ENCODE measurements at places on chromosomes 1 and 21.

- peak; percentile 33 for DNase-seq
Observed at GRCh38 chr21:42063571-42064521, 7.3 kb upstream of the UMODL1 start.

DNA sequence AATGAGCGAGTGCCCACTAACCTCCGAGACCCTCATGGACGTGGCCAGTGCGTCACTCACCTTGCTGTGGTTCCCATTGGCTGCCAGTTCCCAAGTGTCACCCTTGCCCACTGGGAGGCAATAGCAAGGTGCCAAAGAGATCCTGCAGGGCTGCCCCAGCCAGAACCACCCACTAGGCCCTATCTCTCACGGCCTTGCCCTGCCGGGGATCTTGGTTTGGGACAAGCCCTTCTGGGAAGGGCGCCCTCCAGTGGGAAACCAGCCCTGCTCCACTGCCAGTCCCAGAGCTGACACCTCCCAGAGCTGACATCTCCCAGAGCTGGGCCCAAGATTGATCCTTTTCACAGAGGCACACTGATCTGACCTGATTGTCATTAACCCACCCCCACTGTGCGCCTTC is 2.1 kb upstream of the SELENON start:
- no peak for DNase-seq

GRCh38 chr1:56202186-56202585 is 377.2 kb downstream of the PLPP3 start:
- no peak for DNase-seq

GRCh38 chr1:206792939-206793607 is 20.8 kb upstream of the IL10 start:
- no peak for DNase-seq

DNA sequence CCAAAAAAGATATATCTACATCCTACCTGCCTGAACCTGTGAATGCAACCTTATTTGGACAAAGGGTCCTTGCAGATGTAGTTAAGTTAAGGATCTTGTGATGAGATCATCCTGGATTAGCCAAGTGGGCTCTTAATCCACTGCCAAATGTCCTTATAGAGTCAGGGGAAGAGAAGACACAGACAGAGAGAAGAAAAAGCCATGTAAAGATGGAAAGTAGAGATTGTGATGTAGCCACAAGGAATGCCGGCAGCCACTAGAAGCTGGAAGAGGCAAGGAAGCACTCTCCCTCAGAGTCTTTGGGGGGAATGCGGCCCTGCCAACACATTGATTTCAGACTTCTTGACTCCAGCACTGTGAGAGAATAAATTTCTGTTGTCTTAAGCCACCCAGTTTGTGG is 16.2 kb downstream of the HSD11B1 start:
- no peak for DNase-seq

GRCh38 chr1:222310836-222311235 is 237.1 kb downstream of the HHIPL2 start:
- peak; percentile 8 for DNase-seq

GRCh38 chr1:233294913-233295236 is 650 bp downstream of the PCNX2 start:
- peak; percentile 35 for DNase-seq

DNA sequence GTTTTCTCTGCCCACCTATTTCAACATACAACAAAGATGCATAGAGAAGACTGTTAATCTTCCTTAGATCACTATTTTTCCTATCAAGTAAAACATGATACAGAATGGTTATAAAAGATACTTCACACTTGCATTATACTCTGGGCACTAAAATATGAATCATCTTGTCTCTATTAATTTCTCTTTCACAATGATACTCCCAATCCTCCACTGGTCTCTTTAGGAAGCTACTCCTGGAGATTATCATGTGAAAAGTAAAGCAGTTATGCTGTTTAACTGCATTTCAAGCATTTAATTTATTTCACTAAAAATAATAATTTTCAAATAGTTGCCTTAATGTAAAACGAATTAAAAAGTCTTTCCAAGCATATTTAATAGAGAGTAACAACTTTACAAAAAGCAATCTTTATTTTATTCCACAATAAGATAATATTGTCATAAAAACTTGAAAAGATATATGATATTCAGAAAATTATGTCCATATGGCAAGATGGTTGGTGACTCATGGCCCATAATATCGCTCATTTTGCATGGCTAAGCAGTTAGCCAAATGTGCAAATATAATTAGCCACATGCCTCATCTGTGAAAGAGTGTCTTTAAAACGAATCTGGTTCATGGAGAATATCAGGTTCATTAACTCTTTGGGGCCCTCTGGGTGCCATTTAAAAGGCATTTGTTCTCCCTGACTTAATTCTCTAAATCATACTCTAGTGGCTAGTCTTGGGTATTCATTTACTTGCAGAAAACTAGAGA is 1569.0 kb upstream of the B3GALT2 start:
- DNase-seq = no peak

- DNase-seq = no peak
Observed at GRCh38 chr1:54254055-54254454, 54.1 kb downstream of the MRPL37 start.

- DNase-seq = no peak
Observed at GRCh38 chr1:8902765-8903164, 24.3 kb upstream of the ENO1 start.

DNA sequence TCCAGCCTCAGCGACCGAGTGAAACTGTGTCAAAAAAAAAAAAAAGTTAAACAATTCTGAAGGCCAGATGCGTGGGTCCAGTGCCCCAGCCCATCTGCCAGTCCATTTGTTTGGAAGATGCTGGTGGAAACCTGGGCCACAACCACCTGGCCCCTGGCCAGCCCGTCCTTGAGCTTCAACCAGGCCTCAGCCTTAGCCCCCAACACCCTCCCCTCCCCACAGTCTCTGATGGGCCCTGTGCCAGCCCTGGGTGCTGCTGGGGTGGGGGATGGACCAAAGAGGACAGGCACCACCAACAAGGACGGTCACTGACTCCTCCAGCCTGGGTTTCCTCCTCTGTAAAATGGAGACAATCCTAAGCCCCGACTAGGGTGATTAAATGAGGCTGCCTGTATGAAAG is 19.6 kb upstream of the PLEKHG5 start:
- DNase-seq = no peak

GRCh38 chr1:13505020-13505419 is 8.8 kb downstream of the LRRC38 start:
- DNase-seq = no peak

DNA sequence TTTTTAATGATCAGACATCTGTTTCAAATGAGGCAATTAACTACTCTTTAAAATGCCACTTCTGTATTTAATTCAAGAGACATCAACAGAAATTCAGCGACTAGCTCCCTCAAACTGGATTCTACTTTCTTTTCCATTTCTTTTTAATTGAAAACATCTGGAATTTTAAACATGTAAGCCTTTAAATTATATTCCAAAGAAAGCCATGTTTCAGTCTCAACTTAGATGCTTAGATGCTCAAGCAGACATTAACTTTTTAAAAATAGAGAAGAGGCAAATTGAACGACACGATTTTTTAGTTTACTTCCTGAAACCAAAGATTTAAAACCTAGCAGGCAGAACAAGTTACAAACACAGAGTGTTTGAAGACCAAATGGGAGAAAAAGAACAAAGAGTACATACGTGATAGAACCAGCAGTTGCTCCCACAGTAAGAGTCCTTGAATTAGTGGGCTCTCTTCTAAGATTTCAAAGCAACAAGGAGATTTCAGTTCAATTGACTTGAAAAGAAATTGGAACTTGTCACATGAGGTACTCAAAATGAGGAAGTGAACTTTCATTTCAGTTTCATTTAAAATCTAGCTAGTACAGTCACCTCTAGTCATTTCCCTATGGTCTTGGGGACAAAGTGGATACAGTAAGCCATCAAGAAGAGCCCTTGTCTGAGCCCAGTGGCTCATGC is at the start of gene CTSS:
Gene CTSS (minus strand): TSS at position 483 of the 681 bp plus-strand sequence. CDS start 1,015 bp downstream, outside the sequence.
- no peak for DNase-seq

- no peak for DNase-seq
Observed at GRCh38 chr1:226988334-226988666, 48.2 kb downstream of the COQ8A start.

DNA sequence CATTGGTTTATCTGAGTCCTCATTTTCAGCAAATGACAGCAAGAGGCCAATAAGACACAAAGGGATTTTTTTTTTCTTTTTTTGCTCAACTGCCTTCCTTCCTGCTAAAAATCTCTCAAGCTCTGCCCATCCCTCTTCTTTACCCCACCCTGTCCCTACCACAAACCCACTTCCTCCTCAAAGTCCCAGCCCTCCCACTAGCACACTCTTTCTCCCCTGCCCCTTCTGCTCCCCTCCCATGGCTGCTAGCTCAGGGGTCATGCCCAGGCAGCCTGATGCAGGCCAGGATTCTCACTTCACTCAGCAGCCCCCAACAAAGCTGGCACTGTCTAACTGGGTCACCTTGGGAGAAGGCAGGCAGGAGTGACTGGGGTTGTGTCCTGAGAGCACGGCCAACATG is 28.8 kb upstream of the PPP2R5A start:
- DNase-seq = peak; percentile 28

DNA sequence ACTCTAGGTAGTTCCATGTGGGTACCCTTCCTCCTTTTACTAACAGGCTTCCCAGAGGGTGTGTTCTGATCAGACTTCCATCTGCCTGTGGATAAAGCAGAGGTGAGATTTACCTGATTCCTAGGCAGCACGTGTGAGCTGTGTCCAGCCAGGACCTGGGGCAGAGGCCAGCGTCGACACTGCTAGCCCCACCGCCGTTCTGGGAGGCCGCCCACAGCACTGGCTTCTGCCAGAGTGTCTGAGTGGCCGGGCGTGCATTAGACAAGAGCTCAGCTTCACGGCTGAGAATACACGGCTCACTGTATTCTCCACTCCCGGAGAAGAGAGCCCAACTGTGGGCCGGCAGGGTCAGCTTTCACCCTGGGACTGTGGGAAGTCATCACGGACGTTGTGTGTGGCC is 82.5 kb downstream of the PRDM16 start:
- no peak for DNase-seq

GRCh38 chr1:53669621-53670191 is 69.3 kb downstream of the GLIS1 start:
- DNase-seq = no peak

DNA sequence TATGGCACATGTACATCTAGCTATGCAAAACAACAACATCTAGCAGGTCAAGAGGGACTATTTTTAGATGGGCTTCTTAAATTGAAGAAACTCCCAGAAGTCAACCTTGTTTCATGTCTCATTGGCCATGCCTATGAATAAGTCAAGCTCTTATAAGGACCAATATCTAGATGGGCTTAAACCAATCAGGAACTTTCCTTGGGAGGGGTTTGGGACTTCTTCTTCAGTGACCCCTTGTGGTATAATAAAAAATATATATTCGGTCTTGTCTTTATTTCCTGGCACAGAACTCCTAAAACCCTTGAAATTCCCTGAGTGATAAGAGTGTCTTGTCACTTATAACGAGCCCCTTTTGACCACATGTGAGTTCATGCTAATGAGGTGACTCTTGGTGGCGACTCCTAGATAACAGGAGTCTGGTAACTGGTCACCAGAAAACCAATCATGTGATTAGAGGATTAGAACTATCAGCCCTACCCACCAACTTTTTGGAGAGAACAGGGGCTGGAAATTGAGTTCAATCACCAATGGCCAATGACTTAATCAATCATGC is 218.3 kb downstream of the HHIPL2 start:
- no peak for DNase-seq

- no peak for DNase-seq
Observed at GRCh38 chr1:156152628-156153027, 757 bp upstream of the SEMA4A start.

DNA sequence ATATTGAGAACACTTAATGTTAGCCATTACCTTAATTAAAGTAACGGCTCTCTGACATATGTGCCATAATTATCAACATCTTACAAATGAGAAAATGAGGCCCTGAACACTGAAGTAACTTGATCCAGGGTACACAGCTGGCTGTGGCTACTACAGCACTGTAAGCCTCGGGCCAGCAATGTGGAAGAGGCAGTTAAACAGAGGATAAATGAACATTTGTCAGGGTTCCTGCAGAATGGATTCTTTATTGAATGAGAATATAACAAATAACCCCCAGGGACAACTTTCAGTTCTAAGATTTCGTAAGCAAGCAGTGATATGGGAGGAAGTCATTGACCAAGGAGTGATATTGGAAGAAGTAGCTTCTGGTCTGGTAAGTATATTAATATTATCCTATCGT is 70.5 kb upstream of the SCYL3 start:
- DNase-seq = no peak

DNA sequence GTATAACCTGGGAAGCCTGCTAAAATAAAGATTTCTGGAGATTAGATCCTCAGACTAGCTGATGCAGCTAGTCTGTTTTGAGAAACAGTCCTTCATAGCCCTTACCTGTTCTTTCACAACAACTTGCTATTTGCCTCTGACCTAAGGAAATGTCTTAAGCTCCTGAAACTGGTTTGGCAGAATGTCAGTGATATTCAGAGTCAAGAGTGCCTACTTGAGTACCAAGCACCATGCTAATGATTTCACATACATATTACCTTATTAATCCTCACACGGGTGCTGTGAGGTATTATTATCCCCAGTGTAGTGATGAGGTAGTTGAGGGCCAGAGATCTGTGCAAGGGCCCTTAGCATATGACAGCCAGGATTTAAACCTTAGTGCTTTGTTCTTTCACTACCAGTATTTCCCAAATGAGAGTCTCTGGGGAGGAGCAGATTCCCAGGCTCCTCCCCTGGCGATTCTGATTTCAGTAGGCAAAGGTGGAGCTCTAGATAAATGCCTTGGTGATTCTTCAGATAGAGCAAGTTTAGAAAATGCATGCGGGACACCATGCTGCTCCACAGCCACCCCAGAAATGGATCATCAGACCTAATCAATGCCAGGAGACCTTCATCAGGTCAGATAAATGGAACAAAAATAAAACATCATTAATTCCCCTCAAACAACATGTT is 47.4 kb upstream of the WNT2B start:
- DNase-seq = no peak

DNA sequence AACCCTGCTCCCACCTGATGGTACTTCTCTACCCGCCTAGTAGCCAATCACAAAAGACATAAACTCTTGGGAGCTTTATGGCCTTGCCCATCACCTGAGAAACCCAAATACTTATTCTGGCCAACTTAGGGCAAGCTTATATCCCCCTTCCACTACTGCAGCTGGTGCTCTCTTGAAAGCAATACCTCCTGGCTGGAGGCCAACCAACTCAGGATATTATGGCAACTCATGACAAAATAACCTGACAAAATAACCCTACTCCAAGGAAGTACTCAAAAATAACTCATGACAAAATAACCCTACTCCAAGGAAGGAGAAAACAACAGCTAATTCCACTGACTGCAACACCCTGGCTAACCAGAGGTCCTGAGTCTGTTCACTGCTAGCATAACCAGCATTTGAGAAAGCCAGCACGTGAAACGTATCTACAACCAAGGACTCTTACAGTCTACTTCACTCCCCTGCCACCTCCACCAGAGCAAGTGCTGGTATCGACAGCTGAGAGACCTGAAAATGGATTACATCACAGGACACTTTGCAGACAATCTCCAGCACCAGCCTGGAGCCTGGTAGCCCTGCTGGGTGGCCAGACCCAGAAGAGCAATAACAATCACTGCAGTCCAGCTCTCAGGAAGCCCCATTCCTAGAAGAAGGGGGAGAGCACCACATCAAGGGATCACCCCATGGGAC is 179.9 kb downstream of the COL24A1 start:
- no peak for DNase-seq

- DNase-seq = no peak
Observed at GRCh38 chr1:174534789-174535188, 87.0 kb downstream of the GPR52 start.

All from effector memory CD8-positive, alpha-beta T cell (primary cell).